ENCODE measurements at places on chromosomes 2 and 18. TPM values are rescaled to one million over a fixed set of nuclear protein-coding genes. Genes with fewer than 3 reads are reported as not detected.
A peak's percentile ranks its signal among the peaks of the same experiment; 100 is the strongest.

The VIT gene
- 23.7 TPM for total RNA-seq

The RABL2A gene
- total RNA-seq: 5.8 TPM

The PLB1 gene
- 2.8 TPM for total RNA-seq

The LINC00305 gene
- total RNA-seq: not detected

The C1GALT1C1L gene
- total RNA-seq: 2.8 TPM

DNA sequence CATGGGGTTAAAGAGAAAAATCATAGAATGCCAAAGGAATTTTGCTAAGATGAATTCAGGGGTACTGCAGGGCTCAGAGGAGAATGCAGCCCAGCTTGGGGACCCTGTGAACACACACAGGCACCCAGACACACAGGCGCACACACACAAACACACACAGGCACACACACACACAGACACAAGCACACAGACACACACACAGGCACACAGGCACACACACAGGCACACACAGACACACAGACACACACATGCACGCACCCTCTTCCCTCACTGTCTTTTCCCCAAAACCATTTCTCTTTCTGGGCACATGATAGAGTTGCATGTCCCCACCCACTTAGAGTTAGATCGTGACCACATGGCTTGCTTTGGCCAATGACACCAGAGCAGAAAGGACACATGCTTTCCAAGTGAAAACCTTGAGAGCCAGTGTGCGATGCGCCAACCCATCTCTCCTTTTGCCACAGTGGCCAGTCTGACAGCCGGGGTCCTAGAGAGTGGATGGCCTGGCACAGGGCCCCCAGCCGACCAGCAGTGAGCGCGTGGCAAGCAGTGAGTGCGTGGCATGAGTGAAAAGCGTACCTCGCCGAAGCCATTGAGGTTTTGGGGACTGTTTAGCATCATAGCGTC lies 163.3 kb downstream of the KLHL29 start:
- no peak for DNase-seq

- DNase-seq: no peak
Measured at GRCh38 chr18:1425679-1426078, 521.0 kb downstream of the ADCYAP1 start.

DNA sequence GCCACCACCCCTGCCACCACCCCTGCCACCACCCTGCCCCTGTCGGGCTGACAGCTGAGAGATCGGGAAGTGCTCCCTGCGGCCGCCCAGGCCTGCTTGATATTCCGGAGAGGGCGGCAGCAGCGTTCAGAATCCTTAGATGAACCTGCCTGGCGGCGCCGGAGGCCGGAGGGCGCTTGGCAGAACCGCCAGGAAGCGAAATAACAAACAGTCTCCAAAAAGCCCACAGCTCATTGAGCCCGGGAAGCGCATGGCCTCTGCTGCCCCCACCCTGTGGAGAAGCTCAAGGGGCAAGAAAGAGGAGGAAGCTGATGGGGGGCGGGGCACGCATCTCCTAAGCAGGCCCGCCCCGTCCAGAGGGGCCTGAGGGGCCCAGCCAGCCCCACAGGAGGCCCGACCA lies 92.2 kb upstream of the MBOAT2 start:
- DNase-seq: peak; percentile 70

GRCh38 chr2:208854717-208855116 lies 448.1 kb downstream of the PTH2R start:
- no peak for DNase-seq

- no peak for DNase-seq
Measured at GRCh38 chr2:100773538-100773937, 46.4 kb upstream of the NPAS2 start.

GRCh38 chr18:63741769-63742168 lies 33.4 kb upstream of the SERPINB7 start:
- no peak for DNase-seq

DNA sequence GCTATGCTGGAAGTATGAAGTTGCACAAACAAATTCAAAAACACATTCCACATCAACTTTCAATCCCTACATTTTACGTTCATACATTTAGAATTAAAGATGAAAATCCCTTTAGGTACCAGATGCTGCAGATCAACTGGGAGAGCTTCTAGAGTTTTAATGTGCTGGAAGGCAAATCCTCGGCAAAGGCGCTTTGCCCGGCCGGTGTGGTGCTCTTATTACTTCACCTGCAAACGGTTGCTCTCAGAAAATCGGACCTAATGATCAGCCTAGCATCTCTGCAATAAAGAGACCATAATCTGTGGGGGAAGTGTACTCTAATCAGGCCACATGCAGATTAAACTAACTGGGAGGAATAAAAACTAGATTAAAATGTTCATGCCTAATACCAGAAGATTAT lies 513.8 kb downstream of the ZEB2 start:
- no peak for DNase-seq

GRCh38 chr2:241273210-241274020 lies 42.1 kb downstream of the HDLBP start:
- DNase-seq: no peak

DNA sequence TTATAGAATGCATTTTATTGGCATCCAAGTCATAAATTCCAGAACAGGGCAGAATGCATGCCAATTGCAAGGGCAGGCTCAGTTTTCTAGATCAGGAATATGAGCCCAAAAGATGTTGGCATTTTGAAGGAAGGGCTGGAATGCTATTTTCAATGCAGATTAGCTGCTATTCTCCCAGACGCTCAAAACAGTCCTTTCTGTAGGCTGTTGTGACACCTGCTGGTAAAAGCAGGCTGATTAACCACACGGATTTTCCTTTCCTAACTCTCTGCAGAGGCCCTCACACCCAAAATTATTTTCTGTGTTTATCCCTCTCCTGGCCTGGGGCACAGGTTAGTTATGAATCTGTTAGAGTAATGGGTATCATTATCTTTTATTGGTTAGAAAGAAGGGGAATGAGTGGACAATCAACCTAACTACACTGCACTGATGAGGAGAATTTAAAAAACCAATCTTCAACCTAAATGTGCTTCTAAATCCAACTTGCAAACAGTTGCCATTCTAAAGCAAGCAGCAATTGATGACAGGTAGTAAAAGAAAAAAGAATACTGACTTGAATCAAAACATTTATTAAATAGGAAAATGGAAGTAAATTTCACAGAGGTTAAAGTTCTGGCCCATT lies 94.0 kb downstream of the PLA2R1 start:
- DNase-seq: no peak

DNA sequence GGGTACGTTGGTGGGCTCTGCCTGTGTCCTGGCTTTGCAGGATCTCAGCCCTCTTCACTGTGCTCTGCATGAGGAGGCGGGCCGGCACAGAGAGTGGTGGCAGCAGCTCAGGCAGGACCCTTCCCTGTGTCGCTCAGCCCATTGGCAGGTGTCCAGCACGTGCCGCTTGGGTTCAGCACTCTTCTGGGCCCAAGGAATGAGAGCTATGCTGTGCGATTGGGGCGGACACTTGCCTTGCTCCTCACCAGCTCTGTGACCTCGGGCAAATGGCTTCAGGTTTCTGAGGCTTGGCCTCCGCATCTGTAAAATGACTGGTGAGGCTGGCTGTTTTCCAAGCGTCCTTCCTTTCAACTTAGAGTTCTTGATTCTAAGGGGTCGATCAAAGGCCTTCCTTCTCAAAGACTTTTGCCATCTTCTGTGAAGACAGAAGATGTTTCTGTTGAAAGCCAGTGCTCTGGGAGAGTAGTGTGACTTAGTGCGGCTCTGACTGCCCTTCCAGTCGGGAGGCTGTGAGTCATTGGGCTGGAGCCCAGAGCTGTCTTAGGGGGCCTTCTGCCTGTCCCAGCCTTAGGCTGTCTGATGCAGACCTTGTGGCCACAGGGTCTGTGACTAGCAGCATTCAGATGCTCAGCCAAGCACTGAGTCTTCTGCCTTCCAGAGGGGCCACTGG lies 35.6 kb downstream of the GLI2 start:
- DNase-seq: peak; percentile 77

- DNase-seq: peak; percentile 68
Measured at GRCh38 chr2:160039166-160039903, 23.1 kb downstream of the PLA2R1 start.

DNA sequence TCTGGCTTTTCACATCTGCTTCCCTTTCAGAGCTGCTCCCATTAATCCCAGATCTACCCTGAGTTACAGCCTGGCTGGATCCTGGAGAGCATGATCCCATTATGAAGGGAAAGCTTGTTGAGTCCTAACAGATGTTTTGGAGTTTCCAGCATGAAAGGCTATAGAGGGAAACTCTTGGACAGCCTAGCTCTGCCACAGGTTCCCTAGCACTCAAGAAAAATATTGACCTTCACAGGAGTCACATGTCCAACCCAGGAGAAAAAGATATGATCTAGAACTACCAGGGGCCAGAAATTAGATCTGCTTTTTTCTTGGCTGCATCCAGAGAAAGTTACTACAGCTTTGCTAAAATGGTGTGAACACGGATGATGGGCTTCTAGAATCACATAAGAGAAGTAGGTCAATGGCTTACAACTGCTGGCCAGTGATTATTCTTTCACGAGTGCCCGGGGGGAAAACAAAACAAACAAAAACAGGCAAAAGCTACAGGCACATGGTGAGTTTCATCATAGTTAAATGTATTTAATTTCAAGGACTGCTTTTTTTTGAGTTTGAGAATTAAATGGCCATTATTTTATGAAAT lies 15.9 kb downstream of the CCDC93 start:
- DNase-seq: no peak

DNA sequence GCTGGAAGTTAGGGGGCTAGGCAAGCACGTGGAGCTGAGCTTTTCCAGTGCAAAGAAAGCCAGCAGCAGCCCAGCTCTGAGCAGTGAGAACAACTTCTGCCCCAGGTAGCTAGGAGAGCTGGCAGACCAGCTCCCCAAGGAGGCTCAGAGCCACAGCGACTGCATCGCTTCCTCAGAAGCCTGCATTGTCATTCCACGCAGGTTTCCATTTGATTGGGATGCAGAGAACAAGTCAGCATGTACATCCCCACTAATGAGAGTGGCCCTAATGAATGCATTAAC lies 45.1 kb downstream of the C1QL2 start:
- DNase-seq: no peak
